ENCODE measurements at places on chromosomes 3 and 15.

- no peak for DNase-seq
Observed at GRCh38 chr3:124249038-124249437, 257.1 kb upstream of the ROPN1 start.

- no peak for DNase-seq
Observed at GRCh38 chr3:39801216-39801615, 8.2 kb upstream of the MYRIP start.

DNA sequence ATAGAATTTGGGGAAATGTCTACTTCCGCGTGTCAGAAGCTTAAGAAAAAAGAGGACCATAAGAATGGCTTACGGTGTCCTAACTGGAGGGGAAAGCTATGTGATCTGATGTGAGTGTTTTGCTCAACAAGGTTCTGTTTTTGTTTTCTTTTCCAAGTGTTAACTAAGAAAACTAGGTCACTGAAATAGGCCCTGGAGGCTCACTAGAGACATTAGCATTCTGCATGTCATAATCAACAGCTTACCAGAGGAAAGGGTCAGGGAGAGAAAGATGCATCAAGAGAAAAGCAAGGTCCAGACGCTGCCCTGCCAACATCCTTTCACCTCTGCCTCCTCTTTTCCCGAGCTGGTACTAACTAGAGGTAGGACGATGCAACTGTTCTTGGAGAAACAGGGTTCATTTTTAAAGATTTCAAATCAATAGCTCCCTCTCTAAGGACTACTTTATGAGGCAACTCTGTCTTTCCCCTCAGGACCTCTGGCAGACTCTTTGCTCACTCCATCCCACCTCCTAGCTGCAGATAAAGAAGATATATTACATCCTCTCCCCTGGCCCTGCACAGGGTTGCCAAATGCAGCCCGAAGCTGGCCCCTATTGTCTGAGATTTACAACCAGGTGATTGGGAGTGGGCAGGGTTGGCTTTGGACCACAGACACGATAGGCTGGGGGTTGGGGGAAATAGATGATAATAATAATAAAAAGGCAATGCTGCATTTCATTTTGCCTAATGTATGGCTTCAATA, 209.9 kb upstream of the SLC2A2 start:
- no peak for DNase-seq

DNA sequence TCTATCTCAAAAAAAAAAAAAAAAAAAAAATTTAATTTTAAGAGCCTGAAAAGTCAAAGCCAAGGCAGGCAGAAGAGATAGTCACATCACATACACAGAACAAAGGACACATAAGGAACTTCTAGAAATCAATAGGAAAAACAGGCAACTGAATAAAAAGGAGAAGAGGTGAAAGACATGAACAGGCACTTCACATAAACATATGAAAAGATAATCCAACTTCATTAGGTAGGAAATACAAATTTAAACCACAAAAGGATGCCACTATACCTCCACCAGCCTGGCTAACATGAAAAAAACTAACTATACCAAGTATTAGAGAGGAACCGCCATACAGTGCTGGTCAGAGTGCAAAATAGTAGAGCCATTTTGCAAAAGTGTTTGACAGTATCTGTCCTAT, 14.1 kb downstream of the CCDC12 start:
- no peak for DNase-seq

- no peak for DNase-seq
Observed at GRCh38 chr3:113783980-113784379, 37.1 kb downstream of the ATP6V1A start.

DNA sequence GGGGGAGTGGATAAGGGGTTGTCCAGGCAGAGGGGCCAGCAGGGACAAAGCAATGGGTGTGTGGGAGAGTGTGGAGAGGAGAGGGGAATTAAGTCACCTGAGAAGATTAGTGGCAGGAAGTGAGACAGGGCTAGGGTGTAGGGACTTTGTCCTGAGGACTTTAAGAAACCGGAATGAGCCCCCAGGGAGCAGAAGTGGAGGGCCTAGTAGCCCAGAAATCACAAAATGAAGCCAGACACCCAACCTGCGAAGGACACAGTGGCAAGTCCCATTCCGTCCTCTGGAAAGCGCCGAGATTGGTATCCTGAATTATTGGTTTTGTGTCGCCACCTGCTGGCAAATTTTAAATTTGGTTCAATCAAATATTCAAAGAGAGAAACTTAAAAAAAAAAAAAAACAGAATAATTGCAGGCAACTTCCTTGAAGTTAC, 78.0 kb upstream of the SLC25A36 start:
- peak; percentile 42 for DNase-seq

DNA sequence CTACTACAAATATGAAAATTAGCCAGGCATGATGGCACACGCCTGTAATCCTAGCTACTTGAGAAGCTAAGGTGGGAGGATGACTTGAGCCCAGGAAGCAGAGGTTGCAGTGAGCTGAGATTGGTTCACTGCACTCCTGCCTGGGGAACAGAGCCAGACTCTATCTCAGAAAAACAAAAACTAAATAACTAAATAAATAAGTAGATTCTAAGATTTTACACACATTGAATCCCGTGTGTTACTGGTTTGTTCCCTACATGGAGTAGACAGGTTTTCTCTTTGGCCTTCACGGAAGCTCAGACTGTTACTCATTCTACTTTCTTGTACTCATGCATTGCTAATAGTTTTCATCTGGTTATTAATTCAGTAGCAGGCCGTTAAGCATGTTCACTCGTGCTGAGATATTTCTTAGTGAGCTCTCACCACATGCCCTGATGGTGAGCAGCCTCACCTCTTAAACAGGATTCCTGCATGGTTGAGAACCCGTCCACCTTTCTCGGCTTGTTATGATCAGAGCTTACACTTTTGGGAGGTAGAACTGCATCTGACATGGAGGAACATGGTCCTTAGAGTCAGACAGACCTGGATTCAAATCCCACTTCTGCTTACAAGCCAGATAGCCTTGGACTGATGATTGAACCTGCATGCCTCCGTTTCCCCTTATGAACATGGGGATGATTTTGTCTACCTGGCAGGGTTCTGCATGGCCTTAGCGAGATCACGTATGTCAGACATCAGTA, 49.1 kb downstream of the CMTM7 start:
- DNase-seq: no peak

DNA sequence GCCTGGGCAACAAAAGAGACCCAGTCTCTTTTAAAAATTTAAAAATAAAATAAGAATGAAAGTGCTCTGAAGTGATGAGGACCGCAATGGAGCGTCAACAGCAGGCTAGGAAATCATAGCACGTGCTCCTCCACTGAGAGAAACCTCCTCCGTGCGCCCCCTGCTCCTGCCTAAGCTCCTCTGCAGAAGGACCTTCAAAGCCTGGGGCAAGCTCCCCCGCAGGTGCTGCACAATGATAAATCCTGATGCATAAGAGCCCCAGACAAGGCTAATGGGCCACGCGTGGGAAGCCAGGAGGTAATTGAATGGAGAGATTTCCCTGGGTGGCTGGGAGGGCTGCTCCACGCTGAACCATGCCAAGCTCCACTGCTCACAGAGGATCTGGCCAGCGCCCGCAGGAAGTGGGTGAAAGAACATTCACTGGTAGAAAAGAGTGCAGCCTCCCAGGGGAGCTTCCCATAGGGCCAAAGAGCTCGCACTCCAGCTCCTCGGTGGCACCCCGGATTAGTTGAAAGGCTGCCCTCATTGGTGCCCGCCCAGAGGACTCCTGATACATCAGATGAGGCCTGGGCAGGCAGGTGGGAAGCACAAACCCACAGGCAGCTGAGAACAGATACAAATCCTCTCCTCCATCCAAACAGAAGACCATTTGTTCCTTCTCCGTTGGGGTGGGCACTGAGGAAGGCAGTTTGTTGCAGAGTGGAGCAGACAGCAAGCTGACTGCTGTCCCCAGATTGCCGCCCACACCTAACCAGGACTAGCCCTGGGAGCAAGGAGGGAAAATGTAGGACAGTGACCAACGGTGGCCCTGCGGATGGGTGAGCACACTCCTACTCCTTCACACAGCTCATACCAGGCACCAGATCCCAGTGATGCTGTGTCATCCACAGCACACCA, 52.5 kb downstream of the CPN2 start:
- no peak for DNase-seq

DNA sequence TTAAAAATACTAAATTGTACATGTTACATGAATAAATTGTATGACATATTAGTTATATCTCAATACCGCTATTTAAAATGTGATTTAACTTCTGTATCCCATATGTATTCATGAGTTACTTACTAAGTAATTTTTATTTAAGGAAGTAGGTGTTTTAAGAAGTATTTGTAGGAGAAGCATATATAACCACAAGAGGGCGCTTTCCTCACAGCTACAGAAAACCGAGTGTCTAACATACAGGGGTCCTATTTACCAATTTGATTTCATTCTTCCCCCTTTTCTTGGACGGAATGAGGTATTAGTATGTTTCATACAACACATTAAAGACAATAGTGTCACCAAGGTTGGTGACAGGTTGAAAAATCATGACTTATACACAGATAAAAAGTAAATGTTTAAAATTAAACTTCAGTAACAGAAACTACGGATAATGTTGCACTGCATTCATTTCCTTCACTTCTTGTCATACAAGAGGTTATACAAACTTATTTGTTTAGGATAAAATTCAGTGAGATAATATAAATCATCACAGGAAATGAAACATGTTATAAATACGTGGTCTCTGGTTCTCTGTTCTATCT, 253.6 kb downstream of the MAGI1 start:
- no peak for DNase-seq

- DNase-seq: no peak
Observed at GRCh38 chr3:157201648-157202278, 41.8 kb upstream of the CCNL1 start.

DNA sequence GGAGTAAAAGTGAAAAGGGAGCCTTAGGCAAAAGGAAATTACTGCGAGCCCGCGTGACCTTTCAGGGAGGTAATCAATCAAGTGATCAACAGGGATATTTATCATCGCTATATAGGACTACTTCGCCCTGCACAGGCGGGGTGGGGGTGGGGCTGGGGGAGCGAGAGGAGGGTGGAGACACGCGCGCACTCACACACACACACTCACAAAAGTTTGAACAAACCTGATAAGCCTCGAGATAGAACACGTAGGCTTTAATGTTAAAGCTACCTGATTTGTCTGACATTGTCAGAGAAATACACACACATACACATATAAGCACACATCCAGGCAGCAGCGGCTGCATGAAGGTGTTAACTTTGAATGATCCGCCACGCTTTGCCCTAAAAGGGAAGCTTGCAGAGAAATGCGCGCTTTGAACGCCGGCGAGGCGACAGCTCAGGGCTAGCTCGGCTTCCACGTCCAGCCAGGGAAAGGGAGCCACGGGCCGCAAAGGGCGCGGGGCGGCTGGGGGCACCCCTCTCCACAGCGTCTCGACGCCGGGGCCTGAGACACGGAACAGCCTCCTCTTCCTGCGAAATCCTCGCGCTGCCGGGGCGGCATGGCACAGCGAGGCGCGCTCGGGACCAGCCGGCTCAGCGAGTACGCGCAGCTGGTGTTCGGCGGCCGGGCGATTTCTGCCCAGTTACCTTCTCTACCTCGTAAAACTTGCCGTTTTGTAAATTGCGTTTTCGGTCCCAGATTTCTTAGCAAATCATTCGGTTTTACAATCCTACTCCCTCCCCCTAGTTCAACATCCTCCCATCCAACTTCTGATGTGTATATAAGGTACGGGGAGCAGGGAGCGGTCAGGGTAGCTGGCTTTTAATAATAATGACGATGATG, 4.8 kb upstream of the MECOM start:
- DNase-seq: no peak

- DNase-seq: no peak
Observed at GRCh38 chr15:65085990-65086679, 9.6 kb downstream of the KBTBD13 start.

GRCh38 chr3:132661101-132661500, 972 bp downstream of the UBA5 start:
- no peak for DNase-seq

DNA sequence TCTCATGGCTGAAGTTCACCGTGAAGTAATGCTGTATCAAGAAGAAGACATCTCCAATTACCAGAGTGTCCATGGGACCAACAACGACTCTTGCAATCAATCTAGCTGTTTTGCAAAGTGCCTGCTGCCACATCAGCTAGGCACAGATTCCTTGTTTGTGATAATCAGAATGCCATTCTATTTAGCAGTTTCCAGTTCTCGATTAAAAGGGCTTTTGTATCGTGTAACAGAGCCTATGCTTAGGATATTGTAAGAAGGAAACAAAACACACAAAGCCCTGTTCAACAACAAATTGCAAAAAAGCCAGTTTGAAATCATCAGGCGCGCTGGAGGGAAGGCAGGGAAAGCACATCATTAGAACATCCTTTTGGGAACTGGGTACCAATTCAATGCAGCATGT, 26.1 kb downstream of the RASGRF1 start:
- no peak for DNase-seq

GRCh38 chr15:52277575-52277974, 18.0 kb downstream of the MYO5C start:
- DNase-seq: no peak

- no peak for DNase-seq
Observed at GRCh38 chr3:54506603-54507002, 384.3 kb downstream of the CACNA2D3 start.

GRCh38 chr15:89195836-89196235, 25.5 kb downstream of the RLBP1 start:
- DNase-seq: no peak

DNA sequence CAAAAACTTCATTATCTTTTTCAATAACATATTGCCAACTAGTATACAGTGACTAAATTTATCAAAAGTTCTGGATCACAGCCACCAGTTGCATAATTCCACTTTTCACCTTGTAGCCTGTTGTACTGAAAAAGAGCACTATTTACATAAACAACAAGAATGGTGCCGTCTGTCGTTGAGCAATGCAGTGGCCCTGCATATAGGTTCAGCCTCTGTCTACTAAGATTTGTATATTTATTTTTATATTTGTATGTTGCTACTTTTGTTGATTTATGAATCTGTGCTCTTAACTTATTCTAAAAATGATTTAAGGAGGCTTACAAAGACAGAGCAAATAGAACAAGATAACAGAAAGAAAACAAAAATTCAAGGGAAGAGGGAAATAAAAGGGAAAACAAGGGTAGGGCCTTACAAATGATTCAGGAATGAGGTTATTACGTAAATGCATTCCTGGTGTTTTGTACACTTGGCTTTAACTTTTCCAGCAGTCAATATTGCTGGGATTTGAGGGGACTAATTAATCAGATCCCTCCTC, 257.6 kb upstream of the STT3B start:
- DNase-seq: no peak

- DNase-seq: no peak
Observed at GRCh38 chr15:88385078-88385700, 82.0 kb downstream of the MRPL46 start.

DNA sequence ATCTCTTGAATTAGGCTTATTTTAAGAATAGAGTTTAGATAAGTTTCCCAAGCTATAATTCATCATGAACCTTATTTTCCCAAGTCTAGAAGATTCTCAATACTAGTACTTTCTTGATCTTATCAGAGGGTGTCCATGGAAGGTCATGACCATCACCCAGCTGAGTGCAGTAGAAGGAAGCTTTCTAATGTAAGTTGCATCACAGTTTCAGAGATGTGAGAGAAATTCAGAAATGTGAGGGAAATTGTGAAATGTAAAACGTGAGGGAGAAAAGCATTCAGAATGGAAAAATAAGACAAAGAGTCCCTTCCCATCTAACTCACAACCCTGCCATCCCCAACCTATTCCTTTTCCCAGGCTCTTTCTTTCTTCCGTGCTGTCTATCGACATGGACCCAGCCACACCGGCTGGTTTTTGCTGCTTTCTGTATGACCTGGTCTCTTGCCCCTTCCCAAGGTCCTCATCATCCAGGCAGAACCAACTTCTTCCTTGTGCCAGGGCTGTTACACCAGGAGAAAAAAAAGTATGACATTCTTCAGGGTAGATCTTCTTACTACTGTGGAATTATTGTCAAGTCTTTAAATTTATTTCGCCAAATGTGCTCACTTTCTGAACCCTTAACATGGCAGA, 6.7 kb downstream of the CAPN3 start:
- no peak for DNase-seq

- no peak for DNase-seq
Observed at GRCh38 chr15:37208146-37209040, 108.0 kb upstream of the MEIS2 start.
